PC-9 (cell line): ENCODE measurements at places on chromosomes 1 and 21.

DNA sequence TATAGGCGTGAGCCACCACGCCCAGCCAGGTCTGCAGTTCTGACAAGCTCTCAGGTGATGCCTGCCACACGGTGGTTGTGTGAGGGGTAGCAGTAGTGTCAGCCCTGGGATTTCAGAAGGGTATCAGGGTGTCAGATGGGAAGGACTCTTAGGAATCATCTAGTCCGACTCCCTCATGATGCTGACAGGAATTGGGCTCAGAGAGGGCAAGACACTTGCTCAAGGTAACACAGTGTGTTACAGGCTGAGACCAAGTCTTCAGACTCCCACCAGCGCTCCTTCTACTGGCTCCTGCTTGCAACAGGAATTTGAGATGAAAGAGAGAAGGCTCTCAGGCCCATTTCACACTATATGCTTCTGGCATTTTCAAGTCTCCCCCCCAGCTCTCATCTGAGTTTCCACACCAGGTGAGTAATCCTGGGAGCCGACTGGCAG, 6.9 kb downstream of the HTR1D start:
- peak; percentile 40 for DNase-seq

DNA sequence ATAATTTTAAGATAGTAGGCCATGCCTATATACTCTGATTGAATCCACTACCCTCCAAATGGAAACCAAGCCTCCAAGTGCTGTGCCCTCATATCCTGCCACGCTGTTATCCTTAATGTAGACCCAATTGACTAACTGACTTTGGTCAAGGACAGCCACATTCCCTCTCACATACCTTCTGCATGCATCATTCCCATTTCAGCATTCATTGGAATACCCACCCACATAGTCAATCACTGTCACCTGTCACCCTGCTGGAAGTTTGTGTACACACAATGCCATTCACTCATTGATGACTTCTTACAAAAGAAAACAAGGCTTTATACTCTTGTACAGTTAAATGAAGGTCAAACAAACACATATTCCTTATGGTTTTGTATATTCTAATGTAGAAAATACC, 221.1 kb upstream of the PBX1 start:
- DNase-seq = peak; percentile 14

DNA sequence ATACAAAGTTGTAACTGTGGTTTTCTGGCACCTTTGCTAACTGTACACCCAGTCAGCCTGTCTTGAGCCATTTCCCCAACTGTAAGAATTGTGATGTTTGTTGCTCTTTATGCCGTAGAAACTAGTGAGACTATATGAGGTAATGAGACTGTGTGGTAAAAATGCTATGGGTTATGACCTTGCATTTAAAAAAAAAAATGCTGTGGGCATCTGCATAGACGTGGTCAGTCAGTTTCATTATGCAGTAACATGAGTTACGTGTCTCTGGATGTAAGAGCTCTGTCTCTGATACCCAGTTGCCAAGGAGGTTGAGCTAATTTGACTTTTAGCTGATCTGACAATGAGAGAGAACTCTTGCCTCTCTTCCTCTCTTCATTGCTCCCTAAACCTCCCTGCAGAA, 80.6 kb upstream of the LAMC2 start:
- no peak for DNase-seq

GRCh38 chr1:109240158-109241152, 8.9 kb upstream of the CELSR2 start:
- DNase-seq = peak; percentile 96

DNA sequence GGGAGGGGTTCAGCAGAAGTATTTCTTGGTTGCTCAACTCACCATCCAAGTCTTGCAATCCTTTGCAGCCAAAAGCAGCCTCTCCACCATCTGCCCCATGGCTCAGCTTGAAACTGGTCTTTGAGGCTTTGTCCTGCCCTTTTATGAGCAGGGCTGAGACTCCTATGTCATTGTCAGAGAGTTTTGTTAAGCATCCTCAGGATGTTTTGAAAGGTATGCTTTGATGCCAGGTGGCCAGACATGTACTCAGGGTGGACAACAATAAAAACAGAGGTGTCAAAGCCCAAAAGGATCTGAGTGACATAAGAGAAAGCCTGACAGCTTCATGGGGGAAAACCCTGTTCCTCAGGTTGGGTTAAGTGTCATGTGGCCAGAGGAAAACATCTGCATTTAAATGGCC, 310.5 kb downstream of the PRDM2 start:
- DNase-seq = no peak

DNA sequence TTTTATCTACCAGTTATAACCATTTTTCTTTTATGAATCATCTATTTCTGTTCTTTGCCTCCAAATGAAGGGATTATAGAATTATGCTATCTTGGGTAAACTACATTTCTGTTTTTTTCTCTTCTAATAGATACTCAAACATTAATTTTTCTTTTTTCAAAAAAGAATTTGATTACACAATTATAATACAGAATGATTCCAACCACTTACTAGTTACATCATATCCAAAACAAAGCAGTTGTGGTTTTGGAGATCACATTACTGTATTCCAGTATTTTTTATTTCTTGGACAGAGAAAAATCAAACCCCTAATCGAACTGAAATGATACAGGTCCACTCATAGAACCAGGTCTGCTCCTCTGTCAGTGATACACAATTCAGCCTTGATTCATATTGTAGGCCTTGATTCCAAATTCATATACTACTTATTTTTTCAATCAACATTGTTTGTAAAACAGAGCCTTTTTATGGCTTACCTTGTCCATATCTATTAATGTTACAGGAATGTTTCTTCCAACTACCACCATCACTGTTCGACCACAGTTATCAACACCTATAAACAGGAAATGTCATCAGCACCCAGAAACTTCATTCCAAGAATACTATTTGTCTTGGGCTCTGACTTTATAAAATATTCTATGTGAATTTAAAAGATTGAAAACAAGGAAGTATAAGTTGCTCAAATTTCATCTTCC, 43.2 kb downstream of the GDAP2 start:
- DNase-seq = no peak

DNA sequence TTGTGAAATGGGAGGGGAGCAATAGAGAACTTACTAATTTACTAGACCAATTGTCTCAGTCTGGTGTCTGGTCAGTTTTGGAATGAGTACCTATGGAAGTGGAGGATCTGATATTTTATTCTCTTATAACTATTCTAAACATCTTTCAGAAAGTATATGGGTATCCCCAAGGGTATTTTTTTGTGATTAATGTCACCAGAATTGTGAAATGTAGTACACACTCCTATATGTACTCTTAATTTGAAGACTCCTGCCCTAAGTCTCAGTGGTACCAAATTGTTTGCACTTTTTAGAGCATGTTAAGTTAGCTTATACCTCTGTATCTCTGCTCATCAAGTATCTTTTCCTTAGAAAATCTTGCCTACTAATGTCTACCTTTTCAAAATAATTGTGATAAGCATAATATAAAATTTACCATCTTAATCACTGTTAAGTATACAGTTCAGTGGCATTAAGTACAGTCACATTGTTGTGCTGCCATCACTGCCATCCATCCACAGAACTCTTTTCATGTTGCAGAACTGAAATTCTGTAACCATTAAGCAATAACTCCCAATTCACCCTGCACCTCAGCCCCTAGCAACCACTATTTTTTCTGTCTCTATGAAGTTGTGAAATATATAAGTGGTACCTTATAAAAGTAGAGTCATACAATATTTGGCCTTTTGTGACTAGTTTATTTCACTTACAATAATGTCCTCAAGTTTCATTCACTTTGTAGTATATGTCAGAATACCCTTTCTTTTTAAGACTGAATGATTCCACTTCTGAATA, 40.5 kb downstream of the SLC30A7 start:
- DNase-seq = no peak

- no peak for DNase-seq
Measured at GRCh38 chr1:30318413-30318812, 405.0 kb downstream of the MATN1 start.

- peak; percentile 55 for DNase-seq
Measured at GRCh38 chr1:155022927-155023236, 10.7 kb downstream of the DCST2 start.

- no peak for DNase-seq
Measured at GRCh38 chr1:50447961-50448360, 24.7 kb upstream of the DMRTA2 start.

DNA sequence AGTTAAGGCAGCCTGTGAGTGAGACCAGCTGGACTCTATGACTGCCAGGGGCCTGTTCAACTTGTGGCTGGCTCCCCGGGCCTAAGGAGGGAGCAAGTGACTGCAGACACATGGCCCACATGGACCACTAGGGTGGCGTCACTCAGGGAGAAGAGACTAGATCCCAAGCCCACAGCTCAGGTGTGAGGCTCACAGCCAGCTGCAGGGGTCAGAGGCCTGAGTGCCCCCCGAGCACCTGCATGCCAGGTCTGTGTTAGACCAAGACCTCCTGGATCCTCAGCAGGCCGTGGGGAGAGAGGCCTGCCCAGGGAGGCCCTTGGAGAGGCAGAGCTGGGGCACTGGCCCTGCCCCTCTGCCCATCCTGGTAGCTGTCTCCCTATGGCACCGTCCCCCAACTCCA, 142.4 kb upstream of the RUNX3 start:
- DNase-seq = no peak

DNA sequence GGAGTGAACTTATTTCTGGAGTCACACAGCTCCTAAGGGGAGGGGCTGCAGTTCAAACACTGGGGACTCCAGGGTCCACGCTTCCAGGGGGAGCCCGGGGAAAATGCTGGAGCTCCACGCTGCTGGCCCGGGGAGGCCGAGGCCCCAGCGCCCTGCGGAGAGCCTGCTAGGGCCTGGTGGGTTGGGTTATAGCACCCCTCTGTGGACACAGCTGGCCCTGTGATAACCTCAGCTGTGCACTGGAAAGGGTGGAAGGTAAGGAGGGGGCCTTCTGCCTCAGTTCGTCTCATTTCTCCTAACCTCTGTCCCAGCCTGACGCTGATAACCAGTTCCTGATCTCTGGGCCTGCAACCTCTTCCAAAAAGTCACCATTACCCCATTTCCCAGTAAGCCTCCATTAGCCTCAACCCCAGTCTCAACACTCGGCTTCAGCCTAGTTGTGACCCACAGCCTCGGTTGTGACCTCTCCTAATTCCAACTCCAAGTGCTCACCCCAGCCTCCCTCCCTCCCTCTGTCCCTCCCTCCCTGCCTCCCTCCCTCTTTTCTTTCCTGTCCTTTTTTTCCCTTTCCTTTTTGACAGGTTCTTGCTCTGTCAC, 7.1 kb downstream of the NBL1 start:
- no peak for DNase-seq

GRCh38 chr1:37363535-37363934, 110.8 kb upstream of the ZC3H12A start:
- DNase-seq = no peak

- no peak for DNase-seq
Measured at GRCh38 chr21:27196651-27197050, 229.8 kb upstream of the ADAMTS5 start.

GRCh38 chr1:156853761-156854160, 5.2 kb downstream of the INSRR start:
- no peak for DNase-seq

GRCh38 chr1:3355894-3356826, 98.3 kb upstream of the ARHGEF16 start:
- DNase-seq = no peak

- no peak for DNase-seq
Measured at GRCh38 chr21:44737706-44738354, 26.5 kb upstream of the TSPEAR start.

- no peak for DNase-seq
Measured at GRCh38 chr1:58497499-58497898, 49.0 kb downstream of the OMA1 start.

DNA sequence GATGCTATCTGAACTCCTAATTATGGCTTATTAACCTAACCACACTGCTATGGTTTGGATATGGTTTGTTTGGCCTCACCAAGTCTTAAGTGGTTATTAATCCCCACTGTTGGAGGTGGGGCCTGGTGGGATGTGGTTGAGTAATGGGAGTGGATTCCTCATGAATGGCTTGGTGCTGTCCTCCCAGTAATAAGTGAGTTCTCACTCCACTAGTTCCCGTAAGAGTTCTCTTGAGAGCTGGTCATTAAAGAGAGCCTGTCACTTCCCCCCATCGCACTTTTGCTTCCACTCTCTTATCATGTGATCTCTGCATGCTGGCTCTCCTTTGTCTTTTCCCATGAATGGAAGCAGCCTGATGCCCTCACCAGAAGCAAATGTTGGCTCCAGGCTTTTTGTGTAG, 328.8 kb downstream of the PLA2G4A start:
- no peak for DNase-seq

DNA sequence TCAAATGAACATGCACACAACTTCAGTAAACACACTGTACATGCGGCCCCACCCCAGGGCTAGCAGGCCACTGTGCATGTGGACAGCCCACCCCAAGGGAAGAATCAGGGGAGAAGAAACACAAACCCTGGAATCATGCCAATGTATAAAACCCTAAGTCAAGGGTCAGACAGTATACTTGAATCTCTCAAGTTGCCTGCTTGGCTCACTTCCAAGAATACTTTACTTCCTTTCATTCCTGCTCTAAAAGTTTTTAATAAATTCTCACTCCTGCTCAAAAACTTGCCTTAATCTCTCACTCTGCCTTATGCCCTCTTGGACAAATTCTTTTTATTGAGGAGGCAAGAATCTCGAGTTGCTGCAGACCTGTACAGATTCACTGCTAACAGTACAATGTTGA, 231.2 kb upstream of the CACYBP start:
- DNase-seq = no peak

GRCh38 chr1:169914531-169914930, 20.8 kb upstream of the SCYL3 start:
- no peak for DNase-seq

DNA sequence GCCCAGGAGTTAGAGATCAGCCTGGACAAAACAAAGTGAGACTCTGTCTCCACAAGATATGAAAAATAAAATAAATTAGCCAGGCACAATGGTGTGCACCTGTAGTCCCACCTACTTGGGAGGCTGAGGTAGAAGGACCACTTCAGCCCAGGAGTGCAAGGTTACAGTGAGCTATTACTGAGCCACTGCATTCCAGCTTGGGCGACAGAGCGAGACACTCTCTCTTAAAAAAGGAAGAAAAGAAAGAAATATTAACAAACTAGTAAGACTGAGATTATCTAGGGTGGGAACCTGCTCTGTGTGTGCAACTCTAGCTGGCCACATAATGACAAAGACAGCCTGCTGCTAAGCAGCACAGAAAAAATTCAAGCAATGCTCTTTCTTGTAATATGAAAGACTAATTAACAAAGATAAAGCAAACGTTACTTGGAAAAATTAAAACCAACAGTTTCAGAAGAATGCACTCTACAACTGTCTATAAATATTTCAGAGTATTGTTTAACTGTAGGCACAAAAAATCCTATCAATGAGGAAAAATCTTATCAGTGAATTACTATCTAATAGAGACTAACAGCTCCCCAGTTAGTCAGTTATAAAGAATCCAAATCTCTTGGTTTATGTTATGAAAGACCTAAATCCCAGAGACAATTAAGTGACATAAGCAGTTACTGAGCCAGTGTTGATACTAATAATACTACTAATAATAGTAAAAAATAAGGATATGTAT, 74.5 kb downstream of the ENAH start:
- DNase-seq = peak; percentile 44

- DNase-seq = no peak
Measured at GRCh38 chr21:33281096-33281652, 15.0 kb downstream of the IL10RB start.

- DNase-seq = no peak
Measured at GRCh38 chr1:232059726-232060374, 433.3 kb downstream of the DISC1 start.
